ENCODE measurements at places on chromosomes 7 and 10. TPM values are rescaled to one million over a fixed set of nuclear protein-coding genes. Genes with fewer than 3 reads are reported as not detected.

GRCh38 chr10:71211053-71211452, 1.3 kb upstream of the UNC5B start:
- no peak overlapping the region for H3K4me3 ChIP-seq
- H3K27ac ChIP-seq: no peak overlapping the region
- peaks cover 3% of the 10 kb centered on the region for H3K4me1 ChIP-seq
- H3K36me3 ChIP-seq: no peaks in the 10 kb centered on the region
- peaks cover 38% of the 10 kb centered on the region for H3K27me3 ChIP-seq

DNA sequence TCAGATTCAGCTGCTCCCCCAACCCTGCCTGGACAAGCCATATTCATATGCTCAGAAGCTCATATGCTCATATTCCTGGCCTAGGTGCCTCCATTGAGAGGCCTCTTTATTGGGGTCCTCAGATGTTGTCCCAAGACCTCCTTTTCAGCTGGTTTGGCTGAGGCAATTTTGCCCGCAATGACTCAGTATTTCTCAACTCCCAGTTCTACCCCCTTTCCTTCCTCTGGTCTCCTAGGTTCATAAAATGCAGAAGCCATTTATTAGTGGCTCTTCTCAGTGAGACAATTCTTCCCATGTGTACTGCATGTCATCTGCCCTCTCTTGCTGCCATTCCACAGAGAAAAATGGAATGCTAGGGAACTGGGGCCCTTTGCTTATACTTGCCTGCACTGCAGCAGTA, 110.7 kb downstream of the INHBA start:
- no peaks in the 10 kb centered on the region for H3K27me3 ChIP-seq
- no peak for DNase-seq
- no peaks in the 10 kb centered on the region for H3K36me3 ChIP-seq
- H3K27ac ChIP-seq: no peak overlapping the region

GRCh38 chr7:121741896-121742295, 131.1 kb upstream of the PTPRZ1 start:
- no peak overlapping the region for H3K4me3 ChIP-seq
- H3K36me3 ChIP-seq: no peaks in the 10 kb centered on the region
- DNase-seq: no peak
- H3K27ac ChIP-seq: no peak overlapping the region
- H3K4me1 ChIP-seq: no peaks in the 10 kb centered on the region

DNA sequence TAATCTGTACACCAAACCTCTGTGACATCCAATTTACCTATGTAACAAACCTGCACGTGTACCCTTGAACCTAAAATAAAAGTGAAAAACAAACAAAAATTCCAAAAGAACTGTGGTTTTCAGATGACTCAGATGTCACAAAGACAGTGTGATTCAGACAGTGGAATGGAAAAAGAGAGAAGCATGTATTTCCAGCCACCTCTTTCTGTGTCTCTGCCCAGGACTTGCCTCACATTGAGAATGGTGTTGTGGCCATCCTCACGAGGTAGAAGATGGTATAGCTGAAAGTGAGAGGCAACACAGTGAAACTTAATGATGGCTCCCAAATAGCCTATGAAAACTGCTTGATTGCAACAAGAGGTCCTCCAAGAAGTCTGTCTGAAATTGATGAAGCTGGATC, 78.0 kb downstream of the ARL5B start:
- no peak overlapping the region for H3K4me3 ChIP-seq
- peak; percentile 66 for DNase-seq
- peaks cover 10% of the 10 kb centered on the region for H3K4me1 ChIP-seq
- H3K27me3 ChIP-seq: peaks cover 3% of the 10 kb centered on the region
- H3K36me3 ChIP-seq: no peaks in the 10 kb centered on the region
- no peak overlapping the region for H3K27ac ChIP-seq

GRCh38 chr7:96589038-96589437, 120.6 kb downstream of the SEM1 start:
- no peak overlapping the region for H3K4me3 ChIP-seq
- no peaks in the 10 kb centered on the region for H3K27me3 ChIP-seq
- no peaks in the 10 kb centered on the region for H3K4me1 ChIP-seq

DNA sequence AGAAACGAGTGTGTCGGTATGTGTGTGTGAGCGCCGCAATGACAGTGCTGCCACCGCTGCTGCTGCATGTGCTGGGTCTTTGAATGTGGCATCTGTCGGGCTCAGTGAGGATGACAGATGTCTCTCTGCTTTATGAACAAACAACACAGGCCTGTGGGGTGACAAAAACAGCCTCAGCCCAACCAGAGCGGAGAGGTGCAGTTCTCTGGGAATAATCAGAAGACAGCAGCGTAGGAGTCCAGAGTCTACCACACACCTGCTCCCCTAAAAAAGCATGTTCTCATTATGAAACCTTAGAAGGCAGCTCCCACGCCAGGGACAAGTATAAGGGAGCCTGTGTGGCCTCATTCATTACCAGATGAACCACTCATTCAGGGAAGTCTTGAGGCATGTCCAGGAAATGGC, 278.3 kb downstream of the KCNMA1 start:
- H3K4me3 ChIP-seq: no peak overlapping the region
- peaks cover 14% of the 10 kb centered on the region for H3K4me1 ChIP-seq
- DNase-seq: no peak

DNA sequence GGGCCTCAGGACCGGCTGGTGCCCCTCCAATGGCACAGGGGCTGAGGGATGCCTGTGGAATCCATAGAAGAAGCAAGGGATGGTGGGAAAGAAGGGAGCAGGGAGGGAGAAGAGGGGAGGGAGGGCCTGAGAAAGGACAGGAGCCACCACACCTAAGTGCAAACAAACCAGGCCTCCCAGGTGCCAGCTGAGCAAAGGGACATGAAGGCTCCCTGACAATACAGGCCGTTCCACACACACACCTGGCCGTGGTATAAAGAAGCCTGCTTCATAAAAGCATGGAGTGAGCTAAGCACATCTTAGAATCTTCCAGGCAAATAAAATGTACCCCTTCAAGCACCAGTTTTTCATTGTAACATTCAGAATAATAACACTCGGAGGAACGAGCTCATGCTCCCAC, 54.0 kb downstream of the OAT start:
- H3K4me3 ChIP-seq: no peak overlapping the region
- no peaks in the 10 kb centered on the region for H3K4me1 ChIP-seq
- no peaks in the 10 kb centered on the region for H3K36me3 ChIP-seq
- no peak overlapping the region for H3K27ac ChIP-seq

DNA sequence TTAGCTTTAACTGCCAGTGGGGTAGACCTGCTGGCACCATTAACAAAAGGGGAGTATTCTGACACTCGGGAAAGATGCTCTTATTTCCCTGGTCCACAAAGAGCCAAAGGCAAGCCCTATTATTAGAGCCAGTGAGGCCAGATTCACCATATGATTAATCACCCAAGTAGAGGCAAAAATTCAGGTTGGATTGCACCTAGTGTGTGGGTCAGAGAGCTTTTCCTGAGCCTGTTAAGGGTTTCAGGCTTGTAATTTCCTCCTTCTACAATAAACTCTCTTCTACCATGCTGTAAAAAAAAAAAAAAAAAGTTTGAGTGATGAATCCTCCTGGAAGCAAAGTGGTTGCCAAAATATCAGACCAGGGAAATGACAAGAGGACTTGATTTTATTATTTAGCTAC, 163.5 kb downstream of the MBL2 start:
- H3K27me3 ChIP-seq: no peaks in the 10 kb centered on the region
- no peaks in the 10 kb centered on the region for H3K4me1 ChIP-seq
- no peak overlapping the region for H3K4me3 ChIP-seq
- H3K27ac ChIP-seq: no peak overlapping the region
- peak; percentile 15 for DNase-seq

- H3K4me3 ChIP-seq: peak overlapping the region; percentile 61
- peak; percentile 59 for DNase-seq
- H3K27ac ChIP-seq: peak overlapping the region; percentile 85
- peaks cover 5% of the 10 kb centered on the region for H3K4me1 ChIP-seq
Measured at GRCh38 chr7:32958046-32959025, 1.1 kb downstream of the FKBP9 start.

GRCh38 chr7:96826089-96826488, 116.4 kb upstream of the SEM1 start:
- no peak overlapping the region for H3K4me3 ChIP-seq
- H3K27me3 ChIP-seq: no peaks in the 10 kb centered on the region
- H3K36me3 ChIP-seq: no peaks in the 10 kb centered on the region
- no peak overlapping the region for H3K27ac ChIP-seq

DNA sequence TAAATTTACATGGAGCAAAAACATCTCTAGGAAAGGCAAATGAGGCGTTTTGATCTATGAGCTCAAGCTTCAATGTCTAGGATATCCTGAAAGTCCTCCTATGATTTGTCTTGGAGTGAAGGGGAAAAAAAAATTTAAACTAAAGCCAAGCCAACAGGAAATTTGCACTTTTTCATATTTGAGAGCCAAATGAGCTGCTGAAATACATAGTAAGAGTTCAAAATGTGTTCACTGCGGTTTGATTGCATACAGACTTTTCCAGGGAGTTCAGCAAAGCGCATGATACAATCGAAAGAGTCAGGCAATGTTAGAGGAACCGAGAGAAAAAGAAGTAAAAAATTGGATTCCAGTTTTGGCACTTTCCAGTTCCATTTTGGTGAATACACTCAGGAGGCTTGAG, 633.4 kb upstream of the MGMT start:
- H3K27ac ChIP-seq: no peak overlapping the region
- no peak for DNase-seq
- no peaks in the 10 kb centered on the region for H3K27me3 ChIP-seq
- H3K36me3 ChIP-seq: no peaks in the 10 kb centered on the region
- no peaks in the 10 kb centered on the region for H3K4me1 ChIP-seq

DNA sequence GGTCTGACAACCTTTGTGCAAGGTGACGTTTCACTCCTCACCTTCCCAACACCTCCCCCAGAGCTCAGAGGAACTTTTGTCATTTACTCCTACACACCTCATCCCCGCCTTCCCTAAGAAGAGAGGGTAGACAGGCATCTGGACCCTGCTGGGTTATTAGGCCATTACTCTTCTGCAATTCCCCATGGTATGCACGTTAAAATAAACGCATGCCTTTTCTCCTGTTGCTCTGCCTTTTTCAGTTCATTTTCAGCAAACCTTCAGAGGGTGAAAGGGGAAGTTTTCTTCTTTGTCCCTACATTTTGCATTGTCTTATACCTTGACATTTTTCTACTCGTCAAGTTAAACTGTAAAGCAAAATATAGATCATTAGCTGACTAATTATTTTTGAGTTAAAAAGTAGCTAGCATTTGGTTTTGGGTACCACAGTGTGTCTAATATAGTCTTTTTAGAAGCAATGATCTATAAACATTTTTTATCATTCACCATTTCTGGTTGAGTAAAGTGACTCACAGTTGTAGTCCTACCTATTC, 10.5 kb upstream of the EDRF1 start:
- no peaks in the 10 kb centered on the region for H3K36me3 ChIP-seq
- no peak for DNase-seq
- H3K4me1 ChIP-seq: peaks cover 4% of the 10 kb centered on the region

- H3K4me1 ChIP-seq: no peaks in the 10 kb centered on the region
- peak; percentile 14 for DNase-seq
Measured at GRCh38 chr10:128009372-128010126, 102.6 kb downstream of the PTPRE start.

DNA sequence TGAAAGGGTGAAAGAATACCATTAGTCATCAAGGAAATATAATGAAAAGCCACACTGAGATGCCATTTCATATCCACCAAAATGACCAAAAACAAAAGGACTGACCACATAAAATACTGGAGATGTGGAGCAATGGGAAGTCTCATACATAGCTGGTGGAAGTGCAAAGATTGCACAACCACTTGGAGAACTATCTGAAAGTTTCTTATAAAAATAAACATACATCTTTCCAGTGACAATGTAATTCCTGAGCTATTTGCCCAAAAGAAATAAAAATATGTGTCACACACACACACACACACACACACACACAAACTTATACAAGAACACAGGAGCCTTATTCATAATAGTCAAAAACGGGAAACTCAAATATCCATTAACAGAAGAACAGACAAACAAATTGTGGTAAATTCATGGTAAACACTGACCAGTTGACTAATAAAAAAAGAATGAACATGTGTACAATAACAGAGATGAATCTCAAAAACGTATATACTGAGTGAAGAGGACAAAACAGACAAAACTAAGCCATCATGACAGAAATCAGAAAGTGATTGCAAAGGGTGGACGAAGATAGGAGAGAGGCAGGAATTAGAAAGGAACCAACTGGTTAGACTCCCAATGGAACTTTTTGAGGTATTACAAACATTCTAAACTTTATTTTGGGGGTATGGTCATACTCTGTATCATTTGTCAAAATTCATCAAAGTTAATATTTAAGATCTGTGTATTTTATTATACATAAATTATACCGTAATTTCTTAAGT, 21.5 kb downstream of the WASL start:
- peak; percentile 90 for DNase-seq
- no peak overlapping the region for H3K27ac ChIP-seq
- no peaks in the 10 kb centered on the region for H3K27me3 ChIP-seq

IFIT1 gene
- total RNA-seq: 7.5 TPM

FAM180A gene
- 1.4 TPM for total RNA-seq

CYP3A4 gene
- total RNA-seq: not detected

RNLS gene
- 4.2 TPM for total RNA-seq

HECW1 gene
- total RNA-seq: 1.1 TPM

MLXIPL gene
- total RNA-seq: not detected

MET gene
- 68.0 TPM for total RNA-seq

SORBS1 gene
- 0.18 TPM for total RNA-seq

Measured in IMR-90 (cell line).